GM23338 (cell line): ENCODE measurements at places on chromosomes 7 and 10.

DNA sequence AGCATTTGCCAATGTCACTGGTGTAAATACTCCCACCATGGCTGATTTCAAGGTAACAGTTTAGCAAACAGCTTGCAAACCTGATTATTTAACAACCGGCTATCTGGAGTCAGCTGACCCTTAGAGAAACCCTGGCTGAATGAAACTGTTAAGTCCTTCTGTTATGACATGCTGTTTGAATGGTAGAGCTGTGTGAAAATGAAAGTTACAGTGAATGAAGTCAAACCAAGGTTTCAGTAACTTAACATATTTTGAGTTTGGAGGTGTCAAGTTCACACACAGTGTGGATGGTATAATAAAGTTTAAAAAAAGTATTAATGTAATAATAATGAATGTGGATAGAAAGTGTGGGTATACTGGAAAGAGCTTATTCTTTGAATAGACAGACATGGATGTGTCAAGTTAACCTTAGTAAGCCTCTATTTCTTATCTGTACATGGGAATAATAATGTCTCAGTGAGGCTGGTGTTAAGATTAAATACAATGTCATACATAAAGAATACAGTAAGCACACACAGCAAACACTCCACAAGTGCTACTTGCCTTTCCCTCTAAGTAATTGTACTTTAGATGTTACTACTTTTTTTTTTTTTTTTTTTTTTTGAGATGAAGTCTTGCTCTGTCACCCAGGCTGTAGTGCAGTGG, 150.4 kb downstream of the TAX1BP1 start:
- H3K36me3 ChIP-seq, result no peaks in the 10 kb centered on the region; the same call in 1 of the 2 replicates
- no peak for DNase-seq
- H3K4me1 ChIP-seq, result no peaks in the 10 kb centered on the region

DNA sequence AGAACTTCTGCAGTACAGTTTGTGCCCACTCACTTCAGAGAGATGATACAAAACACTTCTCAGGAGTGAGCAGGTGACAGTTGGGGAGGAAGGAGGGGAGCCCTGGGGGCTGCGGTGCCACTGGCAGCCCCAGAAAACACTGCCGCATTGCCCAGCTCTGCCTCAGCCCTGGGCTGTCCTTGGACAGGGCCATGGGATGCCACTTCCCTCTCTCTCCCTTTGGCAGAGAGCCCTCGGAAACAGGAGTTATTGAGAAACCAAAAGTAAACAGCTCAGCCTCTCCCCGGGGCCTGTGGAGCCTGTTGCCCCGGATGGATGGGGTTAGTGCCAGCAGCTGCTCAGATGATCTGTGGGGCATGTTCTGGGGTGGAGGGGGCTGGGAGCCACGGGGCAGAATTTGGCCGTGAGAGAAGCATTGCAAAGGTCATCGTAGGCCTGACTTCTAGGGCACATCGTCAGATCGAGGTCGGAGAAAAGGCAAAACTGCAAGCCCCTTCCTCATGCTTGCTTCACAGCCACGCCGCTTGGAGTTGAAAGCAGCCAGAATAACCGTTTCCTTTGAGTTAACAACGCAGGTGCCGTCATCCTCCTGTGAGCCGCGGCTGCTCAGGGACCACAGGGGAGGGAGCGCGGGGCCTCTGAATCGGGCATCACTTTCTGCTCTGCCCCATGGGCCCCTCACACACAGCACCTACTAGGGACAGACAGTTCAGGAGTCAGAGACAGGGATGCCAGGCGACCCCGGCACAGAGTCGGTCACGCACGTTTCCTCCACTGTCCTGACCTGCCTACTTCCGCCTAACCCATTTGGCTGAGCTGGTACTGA, 256.4 kb downstream of the CAMK1D start:
- H3K4me1 ChIP-seq, result no peaks in the 10 kb centered on the region
- no peaks in the 10 kb centered on the region for H3K27me3 ChIP-seq
- no peak for DNase-seq
- H3K27ac ChIP-seq, result no peak overlapping the region
- H3K4me3 ChIP-seq, result no peak overlapping the region

DNA sequence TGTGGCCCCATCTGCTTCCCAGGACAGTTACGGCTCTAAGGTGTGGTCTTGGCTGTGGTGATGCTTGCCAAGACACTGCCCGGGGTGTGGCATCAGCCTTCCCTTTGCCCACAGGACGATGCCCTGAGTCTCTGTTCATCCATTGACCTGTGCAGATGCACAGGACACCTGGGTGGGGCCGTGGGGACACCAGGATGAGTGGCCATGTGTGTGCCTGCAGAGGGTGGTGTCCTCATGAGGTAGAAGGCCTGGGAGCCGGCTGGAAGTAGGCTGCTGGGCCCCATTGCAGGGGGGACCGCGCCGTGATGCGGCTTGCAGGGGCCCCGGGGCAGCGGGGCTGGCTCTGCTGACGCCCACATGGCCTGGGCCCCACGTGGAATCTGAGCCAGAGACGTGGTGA, 22.4 kb upstream of the PWWP2B start:
- H3K27ac ChIP-seq, result no peak overlapping the region
- no peak for DNase-seq
- no peaks in the 10 kb centered on the region for H3K4me1 ChIP-seq
- H3K4me3 ChIP-seq, result no peak overlapping the region

DNA sequence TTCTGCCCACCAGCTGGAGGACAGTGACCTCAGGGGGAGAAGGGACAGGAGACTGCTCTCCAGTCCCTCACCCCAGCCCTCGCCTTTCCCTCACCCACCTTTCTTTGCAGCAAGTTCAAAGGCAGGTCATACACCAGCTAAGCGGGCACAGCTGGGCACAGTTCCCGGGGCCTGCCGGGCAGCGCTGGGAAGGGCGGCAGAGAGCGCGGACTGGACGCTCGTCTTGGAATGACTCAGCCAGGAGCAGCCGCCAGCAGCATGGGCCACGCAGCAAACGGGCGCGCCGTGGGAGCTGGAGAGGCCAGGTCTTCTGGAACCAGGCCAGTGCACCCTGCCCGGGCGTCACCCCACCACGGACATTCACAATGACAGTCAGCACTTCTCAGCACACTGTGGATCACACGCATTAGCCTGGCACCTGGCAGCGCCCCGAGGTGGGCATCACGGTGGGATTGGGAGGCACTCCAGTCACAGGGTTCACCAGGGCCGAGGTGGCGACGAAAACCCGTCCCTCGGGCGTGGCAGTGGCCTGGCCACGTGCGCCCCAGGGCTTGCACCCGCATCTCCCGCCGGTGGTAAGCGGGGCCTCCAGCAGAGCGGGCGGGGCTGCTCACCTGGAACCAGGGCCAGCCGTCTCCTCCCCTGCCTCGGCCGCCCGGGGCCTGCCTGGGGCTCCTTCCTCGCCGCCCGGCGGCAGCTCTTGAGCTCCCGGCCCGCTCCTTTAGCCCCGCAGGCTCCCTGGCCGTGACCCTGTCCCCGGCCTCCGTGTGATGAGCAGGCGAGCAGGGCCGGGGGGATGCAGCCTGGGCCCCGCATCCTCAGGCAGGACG, 29.0 kb upstream of the WDFY4 start:
- peaks cover 8% of the 10 kb centered on the region; the same call in 1 of the 2 replicates for H3K4me1 ChIP-seq
- no peaks in the 10 kb centered on the region for H3K36me3 ChIP-seq
- peaks cover 20% of the 10 kb centered on the region for H3K27me3 ChIP-seq
- no peak overlapping the region for H3K27ac ChIP-seq
- H3K4me3 ChIP-seq, result peak overlapping the region; percentile 57
- peak; percentile 59 for DNase-seq

- no peak overlapping the region for H3K4me3 ChIP-seq
- H3K36me3 ChIP-seq, result no peaks in the 10 kb centered on the region
- no peaks in the 10 kb centered on the region for H3K27me3 ChIP-seq
- DNase-seq, result no peak
These were observed 190.2 kb upstream of the HABP2 start for GRCh38 chr10:113362645-113363091.

DNA sequence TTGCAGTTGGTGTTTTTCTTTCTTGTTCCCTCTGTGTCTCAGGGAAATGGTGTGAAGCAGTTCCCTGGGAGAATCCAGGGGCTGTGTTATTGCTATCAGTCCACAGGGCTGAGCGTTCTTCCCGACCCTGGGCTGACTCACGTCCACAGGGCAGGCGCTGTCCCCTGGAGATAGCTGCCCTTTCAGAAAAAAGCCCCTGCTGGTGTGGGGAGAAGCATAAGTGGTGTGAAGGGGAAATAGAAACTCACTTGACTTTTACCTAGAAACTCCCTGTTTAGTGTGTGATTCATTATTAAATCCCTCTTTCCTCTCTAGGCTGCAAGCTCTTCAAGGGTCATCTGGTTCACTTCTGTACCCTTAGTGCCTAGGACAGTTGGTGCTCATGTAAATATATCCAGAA, 63.3 kb upstream of the SMNDC1 start:
- no peak for DNase-seq
- no peak overlapping the region for H3K27ac ChIP-seq
- H3K4me1 ChIP-seq, result no peaks in the 10 kb centered on the region
- no peaks in the 10 kb centered on the region for H3K36me3 ChIP-seq
- no peak overlapping the region for H3K4me3 ChIP-seq

DNA sequence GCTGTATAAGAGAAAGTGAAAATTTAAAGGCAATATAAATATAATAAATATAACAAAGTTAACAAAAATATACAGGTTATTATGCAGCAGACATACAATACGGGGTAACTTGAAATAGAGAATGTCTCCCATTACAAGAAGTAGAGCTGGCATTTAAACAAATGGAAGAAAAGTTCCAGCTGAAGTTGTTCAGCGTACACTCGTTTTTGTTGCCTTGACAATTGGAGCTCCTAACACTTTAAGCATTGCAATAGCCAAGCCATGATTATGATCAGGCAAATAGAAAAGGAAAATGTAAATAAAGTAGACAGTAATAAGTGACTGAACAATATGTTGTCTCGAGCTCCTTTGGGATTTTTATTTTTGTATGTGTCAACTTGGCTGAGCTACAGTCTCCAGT, 737.8 kb upstream of the CELF2 start:
- no peaks in the 10 kb centered on the region for H3K27me3 ChIP-seq
- no peak for DNase-seq
- no peaks in the 10 kb centered on the region for H3K4me1 ChIP-seq
- H3K4me3 ChIP-seq, result no peak overlapping the region
- no peaks in the 10 kb centered on the region for H3K36me3 ChIP-seq

DNA sequence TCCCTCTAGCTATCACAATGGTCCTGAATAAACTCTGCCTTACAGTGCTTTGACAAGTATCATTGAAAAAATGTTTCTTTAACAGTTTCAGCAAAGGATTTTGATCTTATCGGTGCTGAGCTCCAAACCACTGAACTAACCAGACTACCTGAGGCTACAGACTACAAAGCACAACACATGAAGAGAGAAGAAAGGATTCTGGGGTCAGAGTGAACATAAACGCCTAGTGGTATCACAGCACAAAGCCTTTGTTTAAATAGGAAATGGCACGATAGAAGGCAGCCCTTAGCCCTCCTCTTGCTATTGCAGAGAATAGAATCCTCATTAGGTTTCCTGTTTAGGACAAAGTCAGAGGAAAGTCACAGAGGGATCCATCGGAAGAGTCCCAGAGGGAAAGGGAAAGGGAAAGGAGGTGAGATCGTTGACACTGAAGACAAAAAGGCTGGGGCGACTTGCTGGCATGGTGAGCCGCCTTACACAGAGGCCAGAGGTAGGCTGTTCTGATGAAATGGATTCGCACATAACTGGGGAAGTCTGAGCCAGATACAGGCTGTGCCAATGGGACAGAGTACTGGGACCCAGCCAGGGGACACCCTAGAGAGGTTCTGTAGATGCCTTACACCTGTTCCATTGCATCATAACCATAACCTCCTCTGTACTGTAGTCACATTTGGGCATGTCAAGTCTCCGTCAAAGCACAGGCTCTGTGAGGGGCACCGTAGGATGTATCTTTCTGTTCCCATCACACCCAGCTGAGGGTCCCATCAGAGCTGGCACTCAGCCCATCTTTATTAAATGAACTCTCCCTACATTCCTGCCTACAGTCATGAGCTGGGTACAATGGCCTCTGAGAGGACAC, 71.5 kb downstream of the XPNPEP1 start:
- no peak overlapping the region for H3K4me3 ChIP-seq
- no peak overlapping the region for H3K27ac ChIP-seq
- DNase-seq, result no peak
- H3K4me1 ChIP-seq, result no peaks in the 10 kb centered on the region; the same call in 1 of the 2 replicates
- H3K36me3 ChIP-seq, result no peaks in the 10 kb centered on the region
- no peaks in the 10 kb centered on the region for H3K27me3 ChIP-seq

DNA sequence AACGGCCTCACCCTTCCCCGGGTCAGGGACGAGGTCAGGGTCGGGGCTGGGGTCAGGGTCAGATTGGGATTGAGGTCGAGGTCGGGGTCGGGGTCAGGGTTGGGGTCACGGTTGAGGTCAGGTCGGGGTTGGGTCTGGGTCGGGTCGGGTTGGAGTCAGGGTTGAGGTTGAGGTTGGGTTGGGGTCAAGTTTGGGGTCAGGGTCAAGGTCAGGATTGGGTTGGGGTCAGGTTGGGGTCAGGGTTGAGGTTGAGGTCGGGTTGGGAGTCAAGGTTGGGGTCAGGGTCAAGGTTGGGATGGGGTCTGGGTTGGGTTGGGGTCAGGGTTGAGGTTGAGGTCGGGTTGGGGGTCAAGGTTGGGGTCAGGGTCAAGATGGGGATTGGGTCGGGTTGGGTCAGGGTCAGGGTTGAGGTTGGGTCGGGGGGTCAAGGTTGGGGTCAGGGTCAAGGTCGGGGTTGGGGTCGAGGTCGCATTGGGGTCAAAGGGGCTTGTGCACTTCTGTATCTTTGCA, 131.4 kb downstream of the VIPR2 start:
- no peaks in the 10 kb centered on the region for H3K27me3 ChIP-seq
- no peak overlapping the region for H3K4me3 ChIP-seq
- H3K27ac ChIP-seq, result no peak overlapping the region
- H3K4me1 ChIP-seq, result peaks cover 15% of the 10 kb centered on the region
- DNase-seq, result no peak

- no peak overlapping the region for H3K27ac ChIP-seq
- no peaks in the 10 kb centered on the region for H3K4me1 ChIP-seq
- no peaks in the 10 kb centered on the region for H3K36me3 ChIP-seq
These were observed 215.6 kb downstream of the ELFN1 start for GRCh38 chr7:1885465-1886226.

DNA sequence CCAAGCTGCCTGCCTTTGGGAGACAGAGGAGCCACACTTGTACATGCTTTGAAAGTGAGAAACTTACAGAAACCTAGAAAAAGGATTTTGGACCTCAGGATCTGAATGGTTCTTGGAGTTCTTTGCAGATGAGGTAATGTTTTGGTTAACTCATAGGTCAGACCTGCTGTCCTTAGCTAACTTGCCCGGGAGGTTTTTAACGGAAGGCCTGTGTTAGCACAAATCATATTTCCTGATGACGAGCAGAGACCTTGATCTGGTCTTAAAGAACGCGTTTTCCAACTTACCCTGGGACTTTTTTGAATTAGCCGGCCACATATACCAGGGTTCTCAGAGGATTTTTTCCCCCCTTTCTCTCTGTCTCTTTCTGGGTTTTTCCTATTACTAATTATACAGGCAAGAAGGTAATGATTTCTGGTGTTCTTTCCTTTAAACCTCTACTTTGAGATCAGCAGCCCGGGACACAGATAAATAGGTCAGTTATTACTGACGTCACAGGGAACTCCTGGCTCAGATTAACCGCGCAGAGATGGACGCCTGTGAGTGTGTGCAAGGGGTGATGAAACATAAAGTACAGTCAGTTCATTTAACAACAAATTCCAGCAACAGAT, 101.7 kb upstream of the KLF6 start:
- no peaks in the 10 kb centered on the region for H3K27me3 ChIP-seq
- H3K4me3 ChIP-seq, result no peak overlapping the region
- no peaks in the 10 kb centered on the region for H3K36me3 ChIP-seq
- peaks cover 14% of the 10 kb centered on the region for H3K4me1 ChIP-seq

GRCh38 chr10:126407831-126408230, 19.6 kb upstream of the ADAM12 start:
- DNase-seq, result no peak
- H3K4me3 ChIP-seq, result no peak overlapping the region
- no peaks in the 10 kb centered on the region for H3K27me3 ChIP-seq
- H3K36me3 ChIP-seq, result no peaks in the 10 kb centered on the region
